BJ (cell line): ENCODE measurements at places on chromosomes 12 and 14.

- DNase-seq, result no peak
Observed at GRCh38 chr14:89284333-89285058, 132.5 kb downstream of the FOXN3 start.

GRCh38 chr12:93237235-93237915, 140.3 kb upstream of the NUDT4 start:
- DNase-seq, result no peak

GRCh38 chr12:4296751-4297150, 23.2 kb downstream of the CCND2 start:
- no peak for DNase-seq

- no peak for DNase-seq
Observed at GRCh38 chr12:56616244-56616643, 13.9 kb downstream of the BAZ2A start.

GRCh38 chr12:84712747-84713146, 199.9 kb downstream of the SLC6A15 start:
- no peak for DNase-seq
